ENCODE measurements at places on chromosomes 5 and 9.

DNA sequence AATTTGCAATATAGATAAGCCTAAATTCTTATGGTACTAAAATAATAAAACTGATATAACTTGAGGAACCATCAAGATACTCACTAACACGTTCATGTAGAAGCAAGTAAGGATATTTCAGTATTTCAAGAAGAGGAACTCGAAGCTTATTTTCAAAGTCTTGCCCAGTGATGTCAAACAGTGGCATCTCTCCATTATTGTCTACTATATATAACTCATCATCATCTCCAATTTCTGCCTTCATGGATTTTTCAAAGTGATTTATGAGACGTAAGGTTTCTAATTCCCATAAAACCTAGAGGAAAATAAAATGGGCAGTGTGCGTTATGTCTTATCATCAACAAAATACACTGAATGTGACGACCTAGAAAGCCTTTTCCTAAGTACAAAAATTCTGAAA is 8.6 kb downstream of the SETX start:
- DNase-seq: no peak

- DNase-seq: no peak
Observed at GRCh38 chr5:128637031-128637430, 99.0 kb upstream of the FBN2 start.

GRCh38 chr9:86946201-86947145 is 833 bp downstream of the GAS1 start:
- DNase-seq: peak; percentile 47

GRCh38 chr9:10704720-10705119 is 91.9 kb upstream of the PTPRD start:
- no peak for DNase-seq

- DNase-seq: no peak
Observed at GRCh38 chr5:18807256-18808149, 1173.2 kb downstream of the TAF11L14 start.

- DNase-seq: no peak
Observed at GRCh38 chr5:151523335-151523734, 67.8 kb downstream of the FAT2 start.

DNA sequence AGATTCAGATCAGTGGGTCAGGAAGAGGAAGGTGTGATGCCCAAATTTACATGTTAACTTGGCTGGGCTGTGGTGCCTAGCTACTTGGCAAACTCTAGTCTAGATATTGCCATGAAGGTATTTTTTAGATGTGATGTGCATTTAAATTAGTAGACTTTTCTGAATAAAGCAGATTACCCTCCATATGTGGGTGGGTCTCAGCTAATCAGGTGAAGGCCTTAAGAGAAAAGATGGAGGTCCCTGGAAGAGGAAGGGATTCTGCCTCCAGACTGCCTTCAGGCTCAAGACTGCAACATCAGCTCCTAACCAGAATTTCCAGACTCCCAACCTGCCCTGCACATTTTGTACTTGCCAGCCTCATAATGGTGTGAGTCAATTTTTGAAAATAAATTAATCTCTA is 115.8 kb downstream of the CEMIP2 start:
- DNase-seq: no peak

DNA sequence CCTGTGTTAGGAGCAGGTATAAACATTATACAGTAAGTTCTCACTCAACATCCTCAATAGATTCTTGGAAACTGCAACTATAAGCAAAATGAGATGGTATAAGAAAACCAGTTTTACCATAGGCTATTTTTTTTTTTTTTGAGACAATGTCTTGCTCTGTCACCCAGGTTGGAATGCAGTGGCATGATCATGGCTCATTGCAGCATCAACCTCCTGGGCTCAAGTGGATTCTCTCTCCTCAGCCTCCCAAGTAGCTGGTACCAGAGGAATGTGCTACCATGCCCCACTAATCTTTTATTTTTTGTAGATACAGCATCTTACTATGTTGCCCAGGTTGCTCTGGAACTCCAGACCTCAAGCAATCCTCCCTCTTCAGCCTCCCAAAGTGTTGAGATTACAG is 50.1 kb upstream of the ADRB2 start:
- DNase-seq: no peak

DNA sequence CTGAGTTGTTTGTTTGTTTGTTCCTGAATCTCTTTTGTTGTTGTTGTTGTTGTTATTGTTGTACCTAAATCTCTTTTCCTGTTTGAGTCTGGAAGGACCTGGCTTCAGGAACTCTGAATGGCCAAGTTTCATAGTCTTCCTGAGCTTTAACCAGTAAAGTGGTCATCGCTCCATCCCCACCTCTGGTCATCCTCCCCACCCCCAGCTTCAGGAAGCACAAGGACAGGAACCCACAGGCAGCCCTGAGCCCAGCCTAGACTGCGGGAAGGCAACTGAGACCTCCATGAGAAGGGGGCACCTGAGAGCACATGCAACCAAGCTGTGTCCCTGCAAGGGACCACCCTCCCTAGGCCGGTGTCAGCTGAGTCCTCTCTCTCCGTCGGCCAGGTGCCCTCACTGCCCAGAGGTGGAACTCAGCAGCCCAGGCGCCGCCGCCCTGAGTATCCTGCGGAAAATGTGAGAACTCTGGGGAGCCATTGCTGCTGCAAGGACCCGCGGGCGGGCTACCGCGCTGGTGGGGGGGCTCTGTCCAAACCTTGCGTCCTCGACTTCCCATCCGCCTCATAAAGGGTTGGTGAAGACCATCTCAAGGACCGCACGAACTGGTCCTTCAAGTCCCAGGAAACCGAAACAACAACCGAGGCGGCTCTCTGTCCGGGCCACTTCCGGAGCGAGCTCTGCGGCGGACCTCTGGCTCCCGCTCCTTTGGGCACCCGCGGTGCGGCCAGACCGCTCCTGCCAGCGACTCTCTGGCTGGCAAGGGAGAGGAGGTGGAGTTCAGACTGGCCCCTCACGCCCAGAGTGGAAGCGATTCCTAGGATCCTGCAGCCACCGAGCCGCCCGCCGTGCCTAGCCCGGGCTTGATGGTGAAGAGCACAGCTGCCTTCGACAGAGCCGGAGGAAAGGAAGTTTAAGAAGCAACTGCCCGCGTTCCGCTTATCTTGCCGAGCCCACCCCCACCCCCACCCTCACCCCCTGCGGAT is 4.2 kb downstream of the BARX1 start:
- DNase-seq: no peak

- no peak for DNase-seq
Observed at GRCh38 chr5:108046955-108047670, 334.8 kb downstream of the FBXL17 start.

GRCh38 chr9:3329361-3329760 is 196.4 kb downstream of the RFX3 start:
- no peak for DNase-seq

DNA sequence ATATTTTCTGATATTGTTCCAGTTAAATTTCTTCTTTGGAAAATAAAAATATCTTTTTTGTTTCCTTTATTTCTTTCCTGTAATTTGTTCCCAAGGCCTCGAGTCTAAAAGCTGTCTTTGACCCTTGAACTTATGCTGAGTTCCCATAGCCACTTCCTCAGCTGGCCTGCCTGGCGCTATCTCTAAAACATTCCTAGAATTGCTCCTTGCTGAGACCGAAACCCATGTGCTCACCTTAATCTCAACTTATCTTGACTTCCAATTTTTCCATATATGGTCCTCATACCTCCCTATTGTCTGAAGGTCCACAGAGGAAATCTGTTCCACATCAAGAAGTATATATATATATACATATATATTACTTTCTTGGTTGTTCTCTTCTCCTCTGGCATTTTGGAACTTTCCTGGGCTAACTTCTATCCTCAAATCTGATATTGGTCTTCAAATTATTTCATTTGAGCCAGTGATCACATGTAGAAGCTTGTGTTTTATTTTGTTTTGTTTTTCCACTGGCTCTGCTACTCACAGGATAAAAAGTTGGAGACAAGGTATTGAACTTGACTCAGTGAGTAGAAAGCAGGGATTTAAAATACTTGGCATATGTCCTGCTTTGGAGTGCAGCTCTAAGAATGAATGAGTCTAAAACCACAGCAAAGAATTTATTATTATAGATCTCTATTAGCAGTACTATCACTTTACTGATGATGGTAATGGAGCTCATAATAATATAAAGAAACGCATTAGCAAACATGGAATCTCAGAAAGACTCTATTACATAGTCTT is 45.2 kb downstream of the ENC1 start:
- DNase-seq: no peak

- no peak for DNase-seq
Observed at GRCh38 chr5:108730617-108731340, 16.9 kb upstream of the FER start.

- DNase-seq: no peak
Observed at GRCh38 chr5:172688349-172689217, 47.5 kb downstream of the NEURL1B start.

DNA sequence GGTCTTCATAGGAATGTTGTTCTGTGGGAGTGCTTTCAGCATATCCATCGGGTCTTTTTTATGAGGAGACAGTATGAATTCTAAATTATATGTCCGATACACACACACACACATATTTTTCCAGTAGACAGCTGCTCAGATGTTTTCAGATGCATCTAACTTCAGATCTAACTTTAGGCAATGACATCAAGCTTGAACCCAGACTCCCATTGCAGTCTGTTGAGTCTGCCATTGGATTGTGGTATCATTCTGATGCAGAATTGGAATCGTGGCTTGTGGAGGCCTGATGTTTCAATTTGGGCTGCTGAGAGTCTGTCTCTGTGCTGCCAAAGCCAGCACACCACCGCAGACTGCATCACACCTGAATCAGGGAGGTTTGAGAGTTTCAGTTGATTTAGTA is 376.4 kb downstream of the OSTF1 start:
- no peak for DNase-seq

DNA sequence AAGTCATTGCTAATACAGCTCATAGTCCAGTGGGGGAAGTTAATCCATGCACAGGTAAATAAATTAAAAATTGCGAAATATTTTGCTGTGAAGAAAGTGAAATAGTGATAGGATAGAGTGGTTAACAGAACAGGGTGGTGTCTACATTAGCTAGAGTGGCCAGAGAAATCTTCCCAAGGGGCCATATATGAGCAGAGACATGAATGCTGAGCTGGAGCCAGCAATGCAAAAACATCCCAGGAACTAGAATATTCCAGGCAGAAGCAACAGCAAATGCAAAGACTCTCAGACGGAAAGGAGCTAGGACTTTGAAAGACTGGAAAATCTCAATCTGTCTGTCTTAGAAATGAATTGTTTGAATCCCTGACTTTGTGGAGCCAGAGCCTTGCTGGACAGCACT is 1221.6 kb downstream of the MAT2B start:
- DNase-seq: no peak

Measured in SK-N-MC (cell line).